Osteocyte (in vitro differentiated cells): ENCODE measurements at places on chromosomes 11 and 22.
A peak's percentile ranks its signal among the peaks of the same experiment; 100 is the strongest.

DNA sequence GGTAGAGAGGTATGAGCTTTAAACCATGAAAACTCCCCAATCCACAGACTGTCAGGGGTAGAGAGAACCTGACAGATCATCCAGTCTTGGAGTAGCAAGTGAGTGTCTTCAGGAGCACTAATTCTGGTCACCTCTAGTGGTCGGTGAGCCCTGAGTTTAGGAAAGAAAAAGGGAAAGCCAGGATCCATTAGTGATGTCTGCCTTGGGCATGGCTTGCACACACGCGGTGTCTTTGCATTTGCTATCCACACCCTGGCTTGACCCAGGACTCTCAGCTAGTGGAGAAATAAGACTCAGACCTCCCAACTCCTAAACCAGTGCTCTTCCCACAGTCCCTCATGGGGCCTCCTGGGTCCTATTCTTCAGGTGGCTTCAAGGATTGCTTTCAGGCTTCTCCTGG lies 19.3 kb downstream of the POU2F3 start:
- peaks cover 77% of the 10 kb centered on the region for H3K27me3 ChIP-seq
- H3K27ac ChIP-seq, result no peak overlapping the region
- no peaks in the 10 kb centered on the region for H3K36me3 ChIP-seq
- no peaks in the 10 kb centered on the region for H3K4me1 ChIP-seq
- H3K4me3 ChIP-seq, result no peak overlapping the region
- no peak for DNase-seq

DNA sequence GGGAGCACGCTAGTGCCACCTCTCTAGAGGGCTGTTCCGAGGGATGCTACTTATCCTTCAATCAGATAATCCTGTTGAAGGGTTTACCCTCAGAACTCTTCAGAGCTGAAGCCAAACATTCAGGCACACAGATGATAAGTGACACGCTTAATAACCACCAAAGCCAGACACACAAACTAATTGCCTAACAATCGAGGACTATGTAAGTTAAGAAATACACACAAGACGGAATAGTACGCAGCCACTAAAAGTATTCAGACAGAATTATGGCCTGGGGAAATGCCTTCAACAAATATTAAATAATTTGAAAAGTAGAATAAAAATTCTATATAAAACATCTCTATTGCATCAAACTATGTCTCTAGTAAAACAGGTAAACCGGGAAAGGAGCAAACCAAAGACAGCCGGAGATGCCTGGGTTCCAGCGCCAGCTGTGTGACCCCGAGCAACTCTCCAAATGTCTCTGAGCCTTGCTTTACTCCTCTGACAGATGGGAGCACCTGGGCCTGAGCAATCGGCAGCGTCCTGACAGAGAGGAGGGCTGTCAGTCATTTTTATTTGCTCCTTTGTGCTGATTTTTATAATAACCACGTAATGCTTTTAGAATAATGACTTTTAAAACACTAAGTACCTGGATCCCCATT lies 11.3 kb downstream of the LRFN4 start:
- H3K36me3 ChIP-seq, result peaks cover 12% of the 10 kb centered on the region
- no peaks in the 10 kb centered on the region for H3K4me1 ChIP-seq
- no peaks in the 10 kb centered on the region for H3K27me3 ChIP-seq
- no peak for DNase-seq

DNA sequence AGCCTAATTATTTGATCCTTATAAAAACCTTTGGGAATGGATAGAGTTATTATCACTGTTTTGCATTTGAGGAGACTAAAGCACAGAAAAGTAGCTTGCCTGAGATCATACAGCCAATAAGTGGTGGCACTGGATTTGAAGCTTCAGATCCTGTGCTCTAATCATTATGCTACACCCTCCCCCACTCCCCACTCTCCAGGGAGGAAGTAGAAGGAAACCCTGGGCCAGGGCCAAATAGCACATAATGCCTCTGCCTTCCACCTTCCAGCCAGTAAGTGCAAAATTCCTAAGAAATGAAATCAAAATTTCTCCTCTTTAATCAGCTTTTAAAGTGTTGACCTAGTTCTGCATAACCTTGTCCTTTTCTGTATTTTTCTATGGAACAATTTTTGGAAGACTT lies 61.6 kb downstream of the SIK2 start:
- no peaks in the 10 kb centered on the region for H3K27me3 ChIP-seq
- H3K4me3 ChIP-seq, result no peak overlapping the region
- DNase-seq, result no peak
- peaks cover 19% of the 10 kb centered on the region for H3K36me3 ChIP-seq
- H3K4me1 ChIP-seq, result peaks cover 17% of the 10 kb centered on the region

DNA sequence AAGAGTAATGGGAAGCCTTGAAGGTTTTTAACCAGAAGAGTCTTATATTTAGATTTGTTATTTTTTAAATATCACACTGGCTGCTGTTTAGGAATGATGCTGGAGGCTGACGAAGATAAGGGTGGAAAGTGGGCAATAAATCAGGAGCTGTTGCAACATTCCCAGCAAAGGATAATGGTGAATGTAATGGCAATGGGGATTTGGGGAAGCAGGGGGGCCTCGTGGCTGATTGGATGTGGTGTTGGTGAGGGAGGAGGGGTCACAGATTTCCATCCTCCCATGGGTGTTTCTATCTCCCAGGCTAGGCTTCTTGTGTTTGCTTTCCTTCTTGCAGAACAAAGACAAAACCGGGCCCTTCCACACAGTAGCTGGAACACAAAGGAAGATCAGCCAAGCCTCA lies 80.8 kb downstream of the PIWIL4 start:
- DNase-seq, result peak; percentile 23
- peaks cover 11% of the 10 kb centered on the region for H3K4me1 ChIP-seq
- no peaks in the 10 kb centered on the region for H3K27me3 ChIP-seq
- H3K4me3 ChIP-seq, result no peak overlapping the region
- no peak overlapping the region for H3K27ac ChIP-seq

DNA sequence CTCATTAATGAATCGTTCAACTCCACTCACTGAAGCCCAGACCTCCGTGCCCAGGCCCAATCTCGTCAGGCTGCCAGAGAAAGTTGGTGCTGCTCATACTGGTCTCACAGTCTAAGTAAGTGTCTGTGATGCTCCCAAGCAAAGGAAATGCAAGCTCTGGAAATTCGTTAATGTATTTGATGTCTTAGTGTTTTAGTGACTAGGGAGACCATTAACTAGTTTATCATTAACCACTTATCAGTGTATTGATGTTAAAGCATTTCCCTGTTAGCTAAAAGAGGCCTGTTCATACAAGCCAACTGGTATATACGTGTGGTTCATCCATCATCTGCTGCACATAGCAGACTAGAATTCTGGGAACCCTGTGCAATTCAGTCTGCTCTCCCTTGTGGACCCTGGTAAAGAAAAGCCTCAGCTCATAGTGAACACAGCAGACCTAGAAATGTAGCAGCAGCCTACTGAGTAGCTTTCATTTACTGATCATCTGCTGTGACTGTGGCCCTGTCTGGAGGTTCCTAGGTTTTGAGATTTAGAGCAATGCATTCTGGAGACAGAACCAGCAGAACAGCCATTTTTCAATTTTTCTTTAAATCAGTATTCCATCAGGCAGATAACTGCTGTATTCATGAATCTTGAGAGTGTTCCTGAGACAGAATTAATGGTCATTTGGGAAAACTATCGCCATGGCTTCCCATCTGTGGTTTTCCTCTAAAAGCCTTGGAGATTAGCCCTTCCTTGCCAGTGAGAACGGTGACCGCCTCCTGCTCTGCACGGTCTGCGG lies 15.7 kb upstream of the AIFM3 start:
- H3K4me3 ChIP-seq, result no peak overlapping the region
- no peaks in the 10 kb centered on the region for H3K27me3 ChIP-seq
- H3K27ac ChIP-seq, result no peak overlapping the region
- no peak for DNase-seq

DNA sequence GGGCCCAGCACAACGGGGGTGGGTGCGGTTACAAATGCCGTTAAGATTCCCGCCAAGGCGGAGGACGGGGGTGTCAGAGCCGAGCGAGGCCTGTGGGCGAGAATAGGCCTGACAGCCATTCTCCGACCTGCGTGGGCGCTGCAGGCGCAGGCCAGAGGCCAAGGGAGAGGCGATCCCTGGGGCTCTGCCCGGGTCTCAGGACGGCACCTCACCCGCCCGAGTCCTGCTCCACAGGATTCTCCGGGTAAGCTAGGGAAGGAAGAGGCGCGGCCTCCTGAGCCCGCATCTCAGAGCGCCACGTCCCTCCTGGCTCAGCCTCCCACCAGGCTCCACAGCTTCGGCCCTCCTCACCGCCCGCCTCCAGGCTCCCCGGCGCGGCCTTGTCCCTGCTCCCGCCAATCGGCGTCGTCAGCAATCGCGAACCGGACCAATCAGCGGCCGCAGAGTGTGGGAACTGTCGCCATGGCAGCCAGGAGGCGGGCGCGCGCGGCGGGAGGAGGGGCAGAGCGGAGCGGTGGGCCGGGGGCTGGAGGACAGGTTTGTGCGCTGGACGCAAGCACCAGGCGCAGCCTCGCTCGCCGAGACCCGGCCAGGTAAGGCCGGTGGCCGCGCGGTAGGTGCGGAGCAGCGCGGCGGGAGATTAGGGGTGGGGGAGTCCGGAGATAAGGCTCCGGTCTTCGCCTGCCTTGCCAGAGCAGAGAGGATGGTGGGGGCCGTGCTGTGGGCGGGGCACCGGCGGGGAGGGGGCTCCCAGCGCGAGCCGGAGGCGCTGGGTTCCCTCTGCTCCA lies at the start of gene NUCB2:
Gene NUCB2, plus strand, starts transcription at position 504 of the 788 bp plus-strand sequence. CDS start 18,585 bp downstream, outside the sequence.
- peak; percentile 98 for DNase-seq
- H3K27me3 ChIP-seq, result no peaks in the 10 kb centered on the region
- H3K4me1 ChIP-seq, result peaks cover 18% of the 10 kb centered on the region

DNA sequence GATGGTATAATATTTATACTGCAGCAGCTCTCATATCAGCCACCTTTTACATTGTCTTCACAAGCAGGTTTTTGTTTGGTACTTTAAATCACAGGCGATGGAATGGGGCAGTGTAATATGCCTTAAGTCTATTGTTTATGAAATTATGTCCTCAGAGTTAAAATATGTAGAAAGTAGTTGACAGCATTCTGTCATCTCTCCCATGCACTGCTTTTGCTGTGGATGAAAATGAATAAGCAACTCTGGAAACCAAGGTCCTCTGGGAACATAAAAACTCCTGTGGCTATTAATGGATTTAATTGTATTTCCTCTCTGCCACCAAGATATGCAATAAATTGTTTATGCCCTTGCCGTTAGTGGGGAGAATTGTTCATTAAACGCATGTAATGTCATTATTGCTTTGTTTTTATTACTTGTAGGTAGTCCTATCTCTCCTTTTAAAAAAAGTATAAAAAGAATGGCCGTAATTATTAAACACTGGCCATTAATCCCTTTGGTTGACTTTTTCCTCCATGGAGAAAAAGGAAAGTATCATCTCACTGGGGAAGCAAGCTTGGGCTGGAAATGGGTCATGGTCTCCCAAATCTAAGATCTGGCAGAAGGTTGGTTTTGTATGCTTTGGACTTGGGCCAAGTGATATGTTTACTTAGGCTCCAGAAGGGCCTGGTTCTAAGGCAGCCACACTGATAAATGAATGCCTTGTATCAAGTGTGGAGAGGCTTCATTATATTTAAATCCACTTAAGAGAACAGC lies 13.1 kb downstream of the PACS1 start:
- H3K27me3 ChIP-seq, result no peaks in the 10 kb centered on the region
- peak overlapping the region; percentile 2 for H3K4me3 ChIP-seq
